Iris pigment epithelial cell (primary cell): ENCODE measurements at places on chromosomes 5 and 9.

DNA sequence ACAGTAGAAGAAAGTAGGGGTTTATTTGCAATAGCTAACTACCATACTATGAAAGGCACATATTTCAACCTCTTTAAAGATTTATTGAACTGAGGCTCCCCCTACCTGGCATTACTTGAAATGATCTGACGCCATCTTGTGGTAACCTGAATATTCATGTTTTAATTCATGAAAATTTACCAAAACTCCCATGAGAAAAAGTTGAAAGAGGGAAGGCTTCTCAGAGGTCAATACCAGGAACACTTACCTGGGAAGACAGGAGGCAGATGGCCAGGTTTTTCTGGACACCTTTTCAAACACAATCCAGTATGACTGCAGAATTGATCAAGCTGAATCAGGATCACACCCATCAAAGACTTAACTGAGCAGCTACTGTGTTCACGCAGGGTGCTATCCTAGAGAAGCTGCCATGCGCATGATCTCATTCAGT lies 9.4 kb downstream of the PRELID2 start:
- peak; percentile 69 for DNase-seq

DNA sequence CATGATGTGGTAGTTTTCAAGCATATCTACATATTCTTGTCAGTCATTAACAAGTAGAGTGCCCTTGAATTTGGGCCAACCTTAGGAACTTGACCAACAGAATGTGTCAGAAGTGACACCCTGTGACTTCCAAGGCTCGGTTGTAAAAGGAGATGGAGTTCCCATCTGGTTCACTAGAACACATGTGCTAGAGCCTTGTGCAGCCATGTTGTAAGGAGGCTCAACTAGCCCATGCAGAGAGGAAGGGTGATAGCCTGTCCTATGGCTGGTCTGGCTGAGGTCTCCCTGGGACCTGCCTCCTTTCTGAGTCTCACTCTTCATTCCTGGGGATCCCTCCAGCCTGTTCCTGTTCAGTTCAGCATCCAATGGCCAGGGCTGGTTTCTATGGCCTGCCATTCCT lies 28.1 kb upstream of the HRH2 start:
- no peak for DNase-seq

DNA sequence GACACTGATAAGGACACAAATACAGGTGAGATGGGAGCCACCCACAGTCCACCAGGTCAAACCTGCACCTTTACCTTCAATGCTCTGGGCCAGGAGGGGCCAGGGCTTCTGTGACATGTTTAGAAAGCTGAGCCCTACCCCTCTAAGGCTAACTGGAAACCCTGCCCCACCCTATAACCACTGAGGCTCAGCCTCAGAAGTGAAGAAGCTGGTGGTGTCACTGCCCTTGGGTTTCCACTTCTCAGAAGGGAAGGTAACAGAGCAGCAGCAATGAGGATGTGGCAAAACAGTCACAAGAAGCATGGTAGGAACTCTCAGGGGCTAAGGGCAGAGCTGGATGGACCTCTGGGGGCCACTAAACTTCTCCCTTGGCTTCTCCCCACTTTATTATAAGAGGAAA lies 6.0 kb downstream of the PDGFRB start:
- DNase-seq = no peak

- no peak for DNase-seq
Measured at GRCh38 chr5:142654578-142655058, 31.3 kb downstream of the FGF1 start.

DNA sequence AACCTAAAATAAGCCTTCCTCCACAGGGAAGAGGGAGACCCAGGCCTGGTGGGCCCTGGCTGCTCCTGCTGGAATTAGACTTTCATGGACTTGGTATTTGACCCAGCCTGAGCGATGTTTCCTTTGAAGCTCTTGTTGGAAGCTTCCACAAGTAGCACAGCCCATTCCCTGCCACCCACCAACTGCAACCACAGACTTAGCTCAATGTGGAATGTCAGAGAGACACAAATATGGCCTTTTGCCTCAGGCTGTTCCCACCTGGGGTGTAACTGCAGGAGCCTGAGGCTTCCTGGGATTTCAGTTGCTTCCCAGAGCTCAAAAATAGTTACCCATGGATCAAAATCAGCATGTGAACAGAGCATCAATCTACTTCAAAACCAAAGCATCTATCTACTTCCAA lies 70.3 kb upstream of the LHFPL2 start:
- no peak for DNase-seq

GRCh38 chr5:36442352-36442751 lies 140.7 kb upstream of the RANBP3L start:
- no peak for DNase-seq

GRCh38 chr9:116704470-116704869 lies 17.4 kb downstream of the TRIM32 start:
- DNase-seq = no peak

DNA sequence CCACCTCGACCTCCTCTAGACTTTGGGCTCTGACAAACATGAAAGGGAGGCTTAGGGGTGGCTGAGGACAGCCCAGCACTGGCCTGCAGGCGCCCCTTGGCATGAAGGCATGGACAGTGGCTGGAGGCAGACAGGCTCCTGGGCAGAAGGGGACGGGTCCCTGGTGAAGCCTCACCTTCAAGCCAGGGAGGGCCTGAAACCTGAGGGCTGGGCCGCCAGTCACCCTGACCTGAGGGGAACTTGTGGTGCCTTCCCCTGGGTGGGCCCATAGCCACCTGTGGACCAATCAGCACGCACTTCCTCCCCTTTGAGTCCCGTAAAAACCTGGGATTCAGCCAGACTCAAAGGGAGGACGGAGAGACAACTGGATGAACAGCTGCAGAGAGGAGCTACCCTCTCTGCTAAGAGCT lies 90.4 kb upstream of the PUM3 start:
- no peak for DNase-seq

DNA sequence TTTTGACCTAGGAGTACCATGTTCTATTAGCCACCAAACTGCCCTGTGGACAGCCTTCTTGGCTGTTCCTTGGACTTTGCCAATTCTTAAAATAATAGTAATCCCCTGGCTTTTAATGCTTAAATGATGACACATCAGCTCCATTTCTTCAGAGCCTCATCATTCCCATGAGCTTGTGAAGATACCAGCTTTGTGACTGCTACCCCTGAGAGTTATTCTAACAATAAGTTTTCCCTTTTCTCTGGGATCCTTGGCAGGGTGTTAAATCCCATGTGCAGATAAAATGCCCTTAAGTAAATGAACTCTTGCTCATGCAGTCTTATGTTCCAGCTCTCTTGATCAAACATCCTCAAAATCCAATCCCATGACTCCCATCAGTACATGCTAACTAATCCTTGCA lies 415.3 kb downstream of the CETN3 start:
- no peak for DNase-seq

DNA sequence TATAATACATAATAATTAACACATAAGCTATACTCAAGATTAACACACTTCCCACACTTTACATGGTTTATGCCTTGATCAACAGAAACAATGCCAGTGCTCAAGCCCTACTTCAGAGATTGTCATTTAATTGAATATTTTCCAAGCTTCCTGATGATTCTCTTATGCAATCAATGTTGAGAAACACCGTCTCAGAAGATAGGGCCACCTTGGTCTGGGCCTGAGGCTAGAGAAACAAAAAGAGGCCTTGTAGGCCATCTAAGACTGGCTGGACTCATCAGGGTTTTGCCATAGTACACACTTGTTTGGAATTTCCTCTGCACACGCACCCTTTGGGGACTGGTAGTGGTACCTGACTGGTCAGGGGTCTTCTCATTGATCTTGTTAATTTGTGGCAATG lies 16.3 kb downstream of the C9orf152 start:
- peak; percentile 29 for DNase-seq

DNA sequence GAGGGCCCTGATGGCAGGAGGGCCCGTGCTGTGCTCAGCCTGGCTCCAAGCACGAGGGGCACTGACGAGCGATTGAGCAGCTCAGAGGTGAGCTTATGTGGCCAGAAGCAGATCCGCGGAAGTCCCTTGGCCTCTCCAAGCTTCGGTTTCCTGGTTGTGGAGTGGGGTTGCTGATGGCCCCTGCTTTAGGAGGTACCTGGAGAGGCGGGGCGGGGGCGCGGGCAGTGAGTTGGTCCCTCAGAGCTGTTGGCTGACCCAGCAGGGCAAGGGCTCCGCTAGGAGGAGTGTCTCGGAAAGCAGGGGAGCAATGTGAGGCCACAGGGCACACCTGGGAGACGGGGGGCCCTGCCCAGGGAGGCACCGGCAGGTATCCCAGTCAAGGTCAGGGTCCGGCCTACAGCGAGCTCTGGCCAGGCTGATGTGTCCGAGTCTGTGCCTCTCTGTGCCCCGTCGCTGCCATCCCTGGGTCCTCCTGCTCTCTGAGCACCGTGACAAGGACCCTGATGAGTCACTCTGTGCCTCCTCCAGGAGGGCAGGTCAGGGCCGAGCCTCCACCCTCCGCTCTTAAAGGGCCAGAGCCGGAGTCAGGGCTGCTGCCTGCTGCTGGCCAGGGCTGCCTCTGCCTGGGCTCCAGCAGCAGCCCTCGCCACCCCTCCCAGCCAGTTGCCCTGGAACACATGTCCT lies 14.8 kb downstream of the NCS1 start:
- DNase-seq = peak; percentile 31

- no peak for DNase-seq
Measured at GRCh38 chr9:135339378-135339973, 140.1 kb upstream of the PPP1R26 start.

GRCh38 chr9:99732715-99733114 lies 89.0 kb upstream of the NR4A3 start:
- DNase-seq = peak; percentile 64

DNA sequence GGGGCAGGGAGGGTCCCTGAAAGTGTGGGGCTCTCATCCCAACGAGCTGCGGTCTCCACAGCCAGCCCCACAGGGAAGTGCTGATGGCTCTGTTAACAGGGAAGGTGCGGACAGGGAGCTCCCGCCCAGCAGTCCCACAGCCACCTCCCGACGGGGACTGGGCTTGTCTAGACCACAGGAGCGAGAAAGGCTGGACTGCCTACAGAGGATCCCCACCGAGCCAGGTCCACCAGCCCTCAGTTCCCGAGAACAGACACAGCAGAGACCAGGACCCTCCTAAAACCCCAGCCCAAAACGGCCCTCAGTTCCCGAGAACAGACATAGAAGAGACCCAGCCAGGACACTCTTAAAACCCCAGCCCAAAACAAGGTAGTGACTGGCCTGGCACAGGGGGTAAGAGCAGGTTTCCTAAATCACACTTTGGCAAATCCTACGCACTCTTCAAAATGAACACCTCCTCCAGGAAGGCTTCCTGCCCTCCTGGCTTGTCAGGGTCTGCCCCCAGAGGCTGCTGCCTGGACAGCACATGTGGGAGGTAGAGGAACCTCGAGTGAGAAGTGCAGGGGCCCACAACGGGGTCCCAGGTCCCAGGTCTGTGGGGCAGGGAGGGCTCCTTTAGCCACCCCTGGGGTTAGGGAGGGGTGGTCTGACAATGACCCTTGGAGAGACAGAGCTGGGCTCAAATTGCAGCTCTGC lies 86.1 kb upstream of the SARDH start:
- DNase-seq = no peak

- peak; percentile 69 for DNase-seq
Measured at GRCh38 chr5:177025101-177025601, 2.7 kb downstream of the ZNF346 start.

GRCh38 chr5:125325488-125326149 lies 579.2 kb upstream of the ZNF608 start:
- no peak for DNase-seq

GRCh38 chr5:38265546-38266179 lies 7.3 kb downstream of the EGFLAM start:
- peak; percentile 48 for DNase-seq

DNA sequence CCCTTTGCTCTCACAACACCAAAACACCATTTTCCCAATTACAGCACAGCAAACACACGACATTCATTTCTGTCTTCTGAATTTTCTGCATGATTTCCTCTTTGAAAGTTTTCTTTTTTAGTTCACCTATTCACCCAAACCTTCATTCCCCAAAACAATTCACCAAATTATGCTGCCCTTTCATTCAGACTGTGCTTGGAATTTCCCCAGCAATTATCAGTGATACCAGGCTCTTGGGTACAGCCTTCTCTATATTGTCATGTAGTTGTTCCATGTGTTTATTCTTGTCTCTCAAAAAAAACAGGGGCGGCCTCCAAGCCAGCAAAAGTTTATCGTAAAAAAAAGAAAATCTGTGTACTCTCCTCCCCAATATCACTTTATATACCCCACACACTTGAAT lies 9.0 kb upstream of the LIX1 start:
- no peak for DNase-seq

DNA sequence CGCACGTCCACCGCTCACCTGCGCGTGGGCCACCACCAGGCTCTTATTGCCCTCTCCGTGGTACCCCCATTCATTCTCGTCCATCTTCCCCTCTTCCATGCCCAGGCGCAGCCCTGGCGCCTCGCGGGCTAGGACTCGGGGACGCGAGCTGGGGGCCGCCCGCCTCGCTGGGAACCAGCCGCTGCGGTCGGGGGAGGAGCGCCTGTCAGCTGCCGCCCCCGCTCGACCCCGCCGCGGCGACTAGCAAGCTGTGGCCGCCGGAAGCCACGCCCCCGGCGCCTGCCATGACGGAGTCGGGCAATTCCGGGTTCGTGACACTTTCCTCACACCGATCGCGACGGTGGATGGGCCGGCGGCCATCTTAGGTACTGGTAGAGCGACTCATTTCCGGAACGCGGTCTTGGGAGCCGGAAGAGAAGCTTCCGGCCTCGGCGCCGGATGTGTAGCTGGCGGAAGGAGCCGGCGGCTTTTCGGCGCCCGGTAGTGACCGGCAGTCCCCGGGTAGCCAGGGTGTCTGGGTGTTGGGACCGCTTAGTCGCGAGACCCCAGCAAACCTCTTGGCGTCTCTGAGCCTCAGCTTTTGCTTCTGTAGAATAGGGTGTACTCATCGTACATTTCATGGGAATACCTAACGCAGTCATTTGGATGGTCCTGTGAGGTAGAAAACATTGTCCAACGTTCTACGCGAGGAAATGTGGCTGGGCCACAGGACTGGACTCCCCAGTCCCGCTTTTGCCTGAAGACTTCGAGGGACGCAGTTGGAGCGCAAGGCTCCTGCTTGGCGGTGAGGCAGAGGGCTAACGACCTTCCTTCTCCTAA lies at the start of gene IPPK:
IPPK (minus strand) TSS at position 242 of the 819 bp plus-strand sequence; CDS start at position 99, 143 bp downstream.
- peak; percentile 99 for DNase-seq

DNA sequence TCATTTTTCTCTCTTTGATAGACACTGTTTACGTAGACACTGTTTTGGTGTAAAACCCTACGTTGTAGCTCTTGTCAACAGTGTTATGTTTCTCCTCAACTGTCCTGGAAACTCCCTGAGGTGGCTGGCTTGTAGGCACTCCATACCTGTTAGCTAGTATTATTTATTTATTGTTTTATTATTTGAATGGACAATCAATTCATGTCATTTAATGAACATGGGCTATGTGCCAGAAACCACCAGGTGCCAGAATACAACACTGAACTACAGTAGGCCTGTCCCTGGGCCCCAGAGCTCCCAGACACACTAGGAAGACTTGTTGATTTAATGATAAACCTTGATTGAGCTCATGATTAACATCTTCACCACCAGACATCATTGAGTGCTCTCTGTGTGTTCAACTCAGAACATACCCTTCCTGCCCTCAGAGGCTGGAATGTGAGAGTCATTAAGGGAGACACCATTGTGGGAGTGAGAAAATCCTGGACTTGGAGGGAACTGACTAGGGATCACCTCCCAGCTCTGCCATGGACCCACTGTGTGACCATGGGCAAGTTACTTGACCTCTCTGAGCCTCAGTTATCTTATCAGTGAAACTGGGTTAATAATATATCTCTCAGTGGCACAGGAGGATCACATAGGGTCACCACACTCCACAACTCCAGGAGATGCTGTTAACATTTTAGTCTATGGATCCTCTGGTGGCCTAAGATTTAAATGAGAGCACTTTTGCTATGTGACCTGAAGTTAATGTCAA lies 19.2 kb downstream of the IRF1 start:
- DNase-seq = no peak

GRCh38 chr9:23829580-23830475 lies 3.8 kb upstream of the ELAVL2 start:
- DNase-seq = peak; percentile 18

- DNase-seq = peak; percentile 5
Measured at GRCh38 chr5:135834639-135835529, at the start of gene SLC25A48. Gene SLC25A48, plus strand, starts transcription at chr5:135834663. Its CDS starts 185 bp downstream, at chr5:135834848.
